ENCODE measurements at places on chromosomes 3 and 15.

GRCh38 chr3:62446337-62446940 lies 73.1 kb upstream of the FEZF2 start:
- DNase-seq = no peak

DNA sequence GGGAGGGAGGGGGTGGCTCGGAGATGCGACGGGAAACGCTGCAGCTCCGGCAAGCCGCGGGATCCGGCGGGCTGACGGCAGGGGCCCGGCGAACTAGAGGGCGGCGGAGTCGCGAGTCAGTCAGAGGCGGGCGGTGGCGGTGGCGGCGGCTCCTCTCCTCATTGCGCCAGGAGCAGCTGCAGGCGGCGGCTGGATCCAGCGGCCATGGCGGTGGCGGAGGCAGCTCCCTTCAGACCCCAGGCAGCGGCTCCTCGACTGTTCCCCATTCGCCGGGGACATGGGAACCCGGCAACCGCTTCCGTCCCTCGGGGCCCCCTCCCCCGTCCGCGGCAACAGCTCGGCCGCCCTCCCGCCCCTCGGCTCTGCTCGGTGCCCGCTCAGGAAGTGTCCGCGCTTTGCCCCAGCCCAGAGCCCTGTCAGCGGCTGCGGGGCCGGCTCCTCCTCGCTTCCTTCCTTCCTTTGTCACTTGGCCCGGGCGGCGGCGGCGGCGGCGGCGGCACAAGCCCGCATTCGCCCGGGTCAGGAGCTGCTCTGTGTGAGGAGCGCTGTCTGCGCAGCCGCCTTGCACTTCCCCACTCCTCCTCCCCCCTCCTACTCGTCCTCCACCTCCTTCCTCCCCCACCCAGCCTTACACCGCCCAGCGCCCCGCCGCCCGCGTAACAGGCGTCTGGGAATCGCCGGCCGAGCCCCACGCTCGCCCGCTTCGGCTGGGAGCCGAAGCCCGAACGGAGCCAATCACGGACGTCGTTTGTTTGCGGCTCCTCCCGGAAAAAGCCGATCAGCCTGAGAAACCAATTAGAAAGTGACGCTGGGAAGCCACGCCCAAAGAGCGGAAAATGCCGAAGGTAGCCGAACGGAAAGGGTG lies at the start of gene GSK3B:
TSS of gene GSK3B (minus strand) at position 537 of the 865 bp plus-strand sequence. CDS start 1,013 bp downstream, outside the sequence.
- DNase-seq = peak; percentile 78

GRCh38 chr15:60479361-60480110 lies 594 bp upstream of the ICE2 start:
- DNase-seq = no peak

DNA sequence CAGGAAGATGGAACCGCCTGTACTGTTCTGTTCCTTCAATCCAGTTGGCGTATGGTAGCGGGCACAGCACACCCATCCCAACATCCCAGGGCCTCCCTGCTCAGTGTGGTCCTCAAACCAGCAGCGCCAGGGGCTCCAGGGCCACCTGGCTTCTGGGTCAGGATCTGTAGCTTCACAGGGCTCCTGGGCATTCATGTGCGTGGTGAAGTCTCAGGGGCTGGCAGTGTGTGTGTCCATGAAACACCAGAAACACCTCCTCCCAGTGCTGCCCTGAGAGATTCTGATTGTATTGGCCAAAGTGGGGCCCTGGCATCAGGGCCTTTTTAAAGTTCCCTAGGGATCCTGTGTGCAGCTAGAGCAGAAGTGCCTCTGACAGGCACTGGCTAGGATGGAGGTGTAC lies 42.1 kb downstream of the ABTB1 start:
- no peak for DNase-seq

GRCh38 chr15:99105514-99106341 lies 848 bp downstream of the SYNM start:
- no peak for DNase-seq

DNA sequence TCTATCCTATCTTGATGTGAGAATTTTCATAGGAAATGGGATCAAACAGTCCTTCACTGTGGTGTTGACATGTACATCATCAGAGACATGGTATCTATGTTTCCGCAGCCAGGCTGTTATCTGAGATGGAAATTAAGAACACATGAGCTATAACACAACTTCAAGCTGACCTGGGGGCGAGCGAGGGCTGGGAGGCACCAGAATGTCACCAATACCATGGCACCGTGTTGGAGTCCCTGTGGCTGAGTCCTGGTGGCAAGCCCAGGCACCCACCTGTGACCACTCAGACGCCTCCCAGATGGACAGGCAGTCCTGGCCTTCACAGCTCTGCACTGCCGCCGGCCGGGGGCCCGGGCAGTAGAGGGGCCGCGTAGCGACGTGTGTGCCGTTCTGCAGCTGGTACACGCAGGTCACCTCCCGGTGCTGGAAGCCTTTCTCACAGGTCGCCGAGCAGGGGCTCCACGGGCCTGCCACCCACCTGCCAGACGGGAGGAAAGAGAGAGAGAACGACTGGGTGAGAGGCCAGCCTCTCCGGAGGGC lies 263.9 kb upstream of the LYSMD4 start:
- DNase-seq = no peak

DNA sequence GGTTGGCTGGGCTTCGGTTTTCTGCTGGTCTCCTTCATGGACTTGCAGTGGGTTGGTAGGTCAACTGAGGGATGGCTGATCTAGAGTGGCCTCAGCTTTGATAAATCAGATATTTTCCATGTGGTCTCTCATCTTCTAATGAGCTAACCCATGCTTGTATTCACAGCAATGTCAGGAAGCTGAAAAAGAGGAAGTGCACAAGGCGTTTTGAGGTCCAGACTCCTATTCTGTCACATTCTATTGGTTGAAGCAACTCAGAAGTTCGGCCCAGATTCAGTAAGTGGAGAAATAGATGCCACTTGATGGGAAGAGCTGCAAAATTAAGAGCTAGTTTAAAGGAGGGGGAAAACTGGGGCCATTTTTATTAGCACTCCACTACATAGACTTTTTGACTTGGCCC lies 361.2 kb downstream of the DIPK2A start:
- no peak for DNase-seq

DNA sequence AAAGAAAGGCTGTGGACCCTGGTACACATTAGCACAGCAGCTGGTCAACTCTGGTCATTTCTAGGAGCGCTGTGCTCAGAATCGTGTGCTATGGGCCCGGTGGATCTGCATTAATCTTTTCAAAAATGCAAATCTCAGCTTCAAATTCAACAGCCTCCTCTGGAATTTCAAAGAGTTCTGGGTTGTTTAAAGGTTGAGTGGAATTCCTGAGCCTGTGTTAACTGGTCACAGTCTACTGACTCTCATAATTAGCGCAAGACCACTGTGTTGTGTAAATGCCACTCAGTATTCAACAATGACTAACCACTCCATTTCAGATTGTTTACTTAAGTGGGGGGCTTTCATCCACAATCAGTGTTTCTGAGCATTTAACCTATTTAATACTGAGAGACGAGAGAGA lies 2.7 kb upstream of the ARNT2 start:
- DNase-seq = no peak

- DNase-seq = no peak
These were observed 70.5 kb upstream of the XCR1 start for GRCh38 chr3:46097691-46098241.

GRCh38 chr15:96336596-96337364 lies 6.3 kb downstream of the NR2F2 start:
- no peak for DNase-seq

GRCh38 chr15:56042982-56043980 lies 49.9 kb upstream of the NEDD4 start:
- peak; percentile 41 for DNase-seq

- DNase-seq = no peak
These were observed 37.8 kb downstream of the KY start for GRCh38 chr3:134613006-134613520.

DNA sequence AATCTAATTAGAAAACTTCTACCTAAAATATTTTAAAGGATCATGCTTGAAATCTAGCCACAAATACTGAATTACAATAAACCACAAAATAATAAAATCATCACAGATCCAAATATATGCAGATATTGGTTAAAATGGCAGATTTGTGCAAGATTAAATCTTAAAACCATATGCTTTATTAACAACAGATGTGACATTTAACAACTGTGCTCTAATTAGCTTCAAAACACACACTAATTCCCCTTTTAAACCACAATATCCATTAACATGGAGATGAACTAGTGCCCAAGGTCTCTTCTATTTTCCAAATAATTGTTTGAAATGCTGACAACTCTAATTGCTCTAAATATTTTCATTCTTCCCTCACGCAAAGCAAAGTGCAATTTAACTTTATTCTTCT lies 1530.3 kb downstream of the SI start:
- no peak for DNase-seq

GRCh38 chr3:64047787-64048186 lies 24.5 kb upstream of the PSMD6 start:
- no peak for DNase-seq

DNA sequence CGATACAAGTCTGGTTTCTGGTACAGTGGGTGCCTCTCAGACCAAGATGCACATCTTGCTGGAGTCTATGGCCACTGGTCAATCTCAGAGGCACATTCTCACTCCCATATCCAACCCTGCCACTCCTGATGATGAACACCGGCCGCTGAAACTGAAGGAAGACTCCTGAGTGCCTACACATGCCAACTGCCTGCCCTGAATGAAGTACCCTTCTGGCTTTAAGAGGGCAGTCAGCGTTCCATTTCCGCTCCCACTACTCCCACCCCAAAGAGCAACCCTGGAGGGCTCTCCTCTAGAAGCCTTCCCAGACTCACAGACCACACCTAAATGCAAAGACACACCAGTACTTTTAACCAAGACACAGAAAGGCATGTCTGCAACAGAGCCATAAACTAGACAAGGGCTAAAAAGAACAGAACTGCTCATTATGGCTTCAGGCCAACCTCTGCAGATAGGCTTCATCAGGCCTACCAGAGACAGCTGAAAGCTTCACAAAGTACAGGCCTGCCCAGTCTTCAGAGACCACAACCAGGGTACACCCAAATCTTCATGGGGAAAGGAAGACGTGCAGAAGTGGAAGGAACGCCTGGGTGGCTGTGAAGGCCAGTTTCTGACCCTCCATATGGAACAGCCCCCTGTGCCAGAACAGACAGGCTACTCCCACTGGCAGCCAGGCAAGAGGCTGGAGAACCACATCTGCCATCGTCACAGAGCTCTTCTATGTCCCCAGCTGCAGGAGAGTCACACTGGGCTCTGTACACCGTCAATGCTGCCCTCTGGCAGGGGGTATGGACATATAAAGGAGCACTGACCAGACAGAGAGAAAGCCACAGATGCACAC lies 14.3 kb downstream of the ANP32A start:
- DNase-seq = no peak

DNA sequence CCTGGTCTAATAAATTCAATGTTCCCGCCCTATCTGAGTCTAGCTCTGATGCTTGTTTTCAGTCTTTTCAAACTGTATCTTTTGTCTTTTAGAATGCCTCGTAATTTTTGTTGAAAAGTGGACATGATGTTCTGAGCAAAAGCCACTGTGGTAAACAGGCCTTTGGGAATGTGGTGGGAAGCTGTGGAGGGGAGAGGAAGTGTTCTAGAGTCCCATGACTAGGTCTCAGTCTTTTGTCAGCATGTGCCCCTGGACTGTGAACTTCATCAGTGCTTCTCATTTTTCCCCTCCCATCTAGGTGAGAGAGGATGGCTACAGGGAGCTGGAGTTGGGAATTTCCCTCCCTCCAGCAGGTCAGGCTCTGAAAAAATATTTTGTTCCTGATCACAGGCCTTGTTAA lies 33.7 kb downstream of the SUSD5 start:
- DNase-seq = no peak

DNA sequence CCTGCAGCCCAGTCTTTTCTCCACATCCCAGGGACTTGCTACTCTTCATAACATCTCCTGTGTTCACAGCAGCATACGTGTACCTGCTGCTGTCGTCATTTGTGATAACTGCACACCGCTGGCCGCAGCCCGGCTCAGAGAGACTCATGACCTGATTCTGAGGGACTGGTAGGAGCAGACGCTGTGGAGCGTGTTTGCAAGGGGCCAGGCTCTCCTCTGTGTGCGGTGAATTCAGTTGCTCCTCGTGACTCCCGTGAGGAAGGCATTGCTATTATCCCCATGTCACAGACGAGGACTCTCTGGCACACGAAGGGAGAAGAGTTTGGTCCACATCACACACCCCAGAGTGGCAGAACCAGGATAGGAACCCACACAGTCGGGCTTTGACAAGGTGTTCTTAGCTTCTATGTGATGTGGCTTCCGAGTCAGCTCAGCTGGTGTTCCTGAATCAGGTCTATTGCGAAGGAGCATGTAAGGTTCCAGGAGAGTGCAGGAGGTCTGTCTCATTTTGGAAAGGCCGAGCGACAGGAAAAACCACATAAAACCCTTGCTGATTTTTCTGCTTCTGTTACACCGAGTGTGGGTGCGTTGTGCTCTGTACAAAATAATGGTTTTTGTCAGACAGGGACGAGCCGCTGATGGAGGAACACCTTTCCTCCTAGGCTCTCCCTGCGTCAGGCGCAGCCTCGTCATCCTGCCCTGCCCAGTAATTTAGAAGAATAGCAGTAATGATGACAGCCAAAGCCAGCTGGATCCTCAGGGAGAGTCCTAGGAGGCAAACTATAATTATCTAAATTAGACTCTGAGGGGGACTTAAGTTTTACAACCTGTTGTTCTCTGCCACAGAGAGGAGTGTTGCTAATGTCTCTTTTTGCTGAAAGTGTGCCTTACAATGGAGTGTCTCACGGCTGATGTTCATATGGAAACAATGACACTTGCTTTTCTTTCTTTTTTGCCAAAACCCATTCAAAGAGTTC lies 157.5 kb upstream of the RGMA start:
- no peak for DNase-seq

DNA sequence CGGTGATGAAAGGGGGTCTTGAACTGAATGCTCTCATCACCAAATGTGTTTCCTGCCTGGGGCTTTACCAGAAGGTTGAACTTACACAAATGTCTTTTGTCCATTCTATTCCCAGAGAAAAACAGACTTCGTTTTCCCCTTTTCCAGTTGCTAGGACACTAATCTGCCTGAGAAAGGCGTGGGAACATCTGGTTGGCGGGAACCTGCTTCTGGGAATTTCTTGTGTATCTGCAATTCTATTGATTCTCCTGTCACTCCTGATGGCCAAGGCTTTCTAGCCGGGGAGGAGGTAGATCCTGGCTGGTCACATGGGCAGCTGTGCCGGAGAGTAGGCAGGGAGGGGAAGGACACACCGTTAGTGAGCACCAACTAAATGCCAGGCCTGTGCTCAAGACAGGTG lies 31.1 kb upstream of the CCDC174 start:
- no peak for DNase-seq

DNA sequence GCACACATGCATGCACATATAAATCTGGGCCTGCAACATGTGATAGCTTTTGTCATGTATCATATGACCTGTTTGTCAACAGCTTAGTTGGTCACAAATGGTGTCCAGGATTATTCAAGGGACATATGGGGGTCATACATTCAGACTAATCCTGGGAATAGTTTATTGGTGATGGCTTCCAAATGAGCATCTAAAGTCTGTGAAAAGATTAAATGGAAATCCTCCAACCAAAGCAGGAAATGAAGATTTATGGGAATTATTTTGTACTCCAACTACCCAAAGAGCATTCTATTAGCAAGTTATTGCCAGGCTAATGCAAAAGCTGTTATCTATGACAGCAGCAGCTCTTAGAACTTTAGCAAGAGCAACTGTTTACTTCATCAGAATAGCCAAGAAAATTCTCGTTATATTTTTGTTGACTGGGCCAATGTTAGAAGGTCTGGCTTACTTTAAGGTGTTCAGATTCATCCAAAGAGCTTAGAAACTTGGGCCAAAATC lies 7.1 kb downstream of the FSTL1 start:
- no peak for DNase-seq

- no peak for DNase-seq
These were observed 27.7 kb downstream of the POC1A start for GRCh38 chr3:52126500-52126899.

GRCh38 chr3:129567939-129568338 lies 25.0 kb downstream of the H1-8 start:
- no peak for DNase-seq

All from T-cell (primary cell).